Activated naive CD4-positive, alpha-beta T cell treated with anti-CD3 and anti-CD28 coated beads, Interleukin-2, amount 10 ng/mL, durations not matched to agents 7 days and 5 days (primary cell): ENCODE measurements at places on chromosomes 1 and 21.
A peak's percentile ranks its signal among the peaks of the same experiment; 100 is the strongest.

- DNase-seq, result no peak
Observed at GRCh38 chr1:219553934-219554502, 58.9 kb downstream of the ZC3H11B start.

GRCh38 chr1:45405636-45406035 lies 65.4 kb upstream of the MUTYH start:
- no peak for DNase-seq

DNA sequence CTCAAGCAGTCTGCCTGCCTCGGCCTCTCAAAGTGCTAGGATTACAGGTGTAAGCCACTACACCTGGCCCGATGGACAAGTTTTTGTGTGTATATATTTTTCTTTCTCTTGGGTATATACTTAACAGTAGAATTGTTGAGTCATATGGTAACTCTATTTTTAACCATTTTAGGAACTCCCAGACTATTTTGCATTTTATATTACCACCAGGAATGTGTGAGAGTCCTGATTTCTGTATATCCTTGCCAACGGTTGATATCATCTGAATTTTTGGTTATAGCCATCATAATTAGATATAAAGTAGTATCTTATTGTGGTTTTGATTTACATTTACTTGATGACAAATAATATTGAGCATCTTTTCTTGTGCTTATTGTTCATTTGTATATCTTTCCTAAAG lies 20.7 kb downstream of the FNBP1L start:
- DNase-seq, result no peak

- no peak for DNase-seq
Observed at GRCh38 chr21:35868005-35868868, 192.1 kb downstream of the SETD4 start.

- DNase-seq, result peak; percentile 69
Observed at GRCh38 chr1:47175227-47175934, 14.5 kb downstream of the PDZK1IP1 start.

GRCh38 chr1:88291611-88292354 lies 392.3 kb upstream of the PKN2 start:
- no peak for DNase-seq

- no peak for DNase-seq
Observed at GRCh38 chr1:94490556-94490955, 51.0 kb downstream of the F3 start.

DNA sequence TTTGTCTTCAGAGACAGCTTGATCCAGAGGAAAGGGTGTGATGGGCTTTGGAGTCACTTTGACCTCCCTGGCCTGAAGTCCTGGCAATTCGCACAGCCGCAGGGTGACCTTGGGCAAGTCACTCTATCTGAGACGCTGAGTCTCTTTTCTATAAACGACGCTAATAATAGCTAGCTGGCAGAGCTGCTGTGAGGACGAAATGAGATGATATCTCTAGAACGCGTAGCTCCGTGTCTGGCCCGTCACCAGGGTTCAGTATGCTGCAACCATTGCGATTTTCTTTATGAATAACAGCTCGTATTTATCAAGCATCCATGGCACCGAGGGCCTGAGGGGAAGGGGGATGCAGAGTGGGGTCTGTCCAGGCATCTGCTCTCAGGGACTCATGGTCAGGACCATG lies 58.7 kb downstream of the IGSF21 start:
- DNase-seq, result no peak

GRCh38 chr1:6861075-6861724 lies 75.9 kb downstream of the CAMTA1 start:
- no peak for DNase-seq

DNA sequence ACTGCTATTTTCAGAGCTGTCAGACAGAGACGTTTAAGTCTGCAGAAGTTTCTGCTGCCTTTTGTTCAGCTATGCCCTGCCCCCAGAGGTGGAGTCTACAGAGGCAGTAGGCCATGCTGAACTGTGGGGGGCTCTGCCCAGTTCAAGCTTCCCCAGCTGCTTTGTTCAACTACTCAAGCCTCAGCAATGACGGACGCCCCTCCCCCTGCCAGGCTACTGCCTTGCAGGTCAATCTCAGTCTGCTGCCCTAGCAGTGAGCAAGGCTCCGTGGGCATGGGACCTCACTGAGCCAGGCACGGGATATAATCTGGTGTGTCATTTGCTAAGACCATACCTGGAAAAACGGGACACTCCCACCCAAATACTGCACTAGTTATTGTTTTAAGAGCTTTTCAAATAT lies 219.7 kb downstream of the BRINP3 start:
- no peak for DNase-seq

DNA sequence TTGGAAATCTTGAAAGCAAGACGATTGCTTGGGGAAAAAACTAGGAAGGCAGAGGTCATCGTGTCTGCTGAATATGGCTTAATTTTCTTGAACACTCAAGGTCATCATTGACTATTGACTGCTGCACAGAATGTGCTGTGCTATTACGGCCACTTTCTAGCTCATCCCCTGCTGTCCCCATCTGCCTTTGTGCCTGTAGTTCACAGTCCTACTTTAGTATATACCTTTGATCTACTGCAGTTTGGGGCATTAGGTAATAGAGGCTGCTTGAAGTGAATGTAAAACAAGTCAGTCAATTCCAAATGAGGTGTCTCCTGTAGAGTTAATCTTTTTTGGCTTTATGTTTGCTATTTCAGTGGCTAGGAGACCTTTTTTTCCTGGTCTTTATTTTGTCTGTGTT lies 8.3 kb downstream of the RAB4A start:
- no peak for DNase-seq

DNA sequence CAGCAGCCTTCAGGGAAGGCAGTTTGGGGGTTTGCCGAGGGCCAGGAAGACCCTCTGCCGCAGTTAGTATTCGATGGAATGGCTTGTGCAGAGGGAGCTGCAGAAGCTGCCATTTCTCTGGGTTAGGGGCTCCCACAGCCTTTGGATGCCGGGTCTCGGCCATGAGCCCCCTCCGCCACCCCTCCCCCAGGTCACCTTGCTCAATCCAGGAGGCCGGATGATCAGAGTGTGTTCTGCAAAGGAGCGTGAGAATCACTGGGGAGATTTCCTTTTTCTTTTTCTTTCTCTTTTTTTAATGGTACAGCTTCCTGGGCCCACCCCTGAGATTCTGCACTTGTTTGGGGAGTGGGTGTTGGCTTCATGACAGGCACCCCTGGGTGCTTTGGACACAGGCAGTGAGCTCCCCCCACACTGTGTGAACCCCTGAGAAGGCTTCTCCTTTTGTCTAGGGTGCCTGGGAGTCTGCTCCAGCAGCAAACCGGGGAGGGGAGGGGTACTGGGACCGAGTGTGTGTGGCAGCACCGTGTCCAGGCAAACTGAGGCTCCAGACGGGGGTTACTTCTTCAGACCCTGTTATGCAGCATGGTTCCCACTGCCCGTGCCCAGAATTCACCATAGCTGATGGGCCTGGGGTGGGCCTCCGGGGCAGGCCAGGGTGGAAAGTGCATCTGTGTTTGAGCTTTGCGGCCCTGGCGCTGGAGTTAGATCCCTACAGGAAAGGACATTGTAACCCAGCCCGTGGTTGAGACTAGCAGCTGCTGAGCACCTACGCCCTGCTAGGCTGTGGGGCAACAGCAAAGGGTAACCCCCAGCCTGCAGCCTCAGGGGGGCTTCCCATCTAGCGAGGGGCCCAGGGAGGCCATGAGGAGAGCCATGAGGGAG lies 18.5 kb downstream of the TNFRSF1B start:
- DNase-seq, result no peak

GRCh38 chr1:167776151-167776550 lies 54.4 kb downstream of the MPZL1 start:
- DNase-seq, result no peak

DNA sequence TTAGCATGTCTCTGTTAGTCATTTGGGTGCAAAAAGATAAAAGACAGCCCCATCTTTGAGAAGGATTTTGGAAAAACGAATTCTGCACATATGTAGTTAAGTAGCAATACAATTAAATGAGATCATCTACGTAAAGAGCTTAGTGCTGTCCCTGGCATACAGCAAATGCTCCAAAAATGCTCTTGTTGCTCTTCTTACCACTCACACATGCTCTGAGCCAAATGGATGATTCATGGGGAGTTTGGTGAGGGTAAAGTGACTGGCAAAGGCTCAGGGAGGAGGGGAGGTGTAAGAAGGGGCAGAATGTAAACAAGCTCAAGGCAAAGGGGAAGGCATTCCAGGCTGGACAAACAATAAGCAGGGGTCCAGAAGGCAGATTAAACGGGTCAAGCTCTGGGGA lies 191.9 kb downstream of the AK5 start:
- DNase-seq, result no peak

- no peak for DNase-seq
Observed at GRCh38 chr1:182304218-182304617, 87.4 kb downstream of the GLUL start.

GRCh38 chr1:226958300-226958699 lies 18.2 kb downstream of the COQ8A start:
- DNase-seq, result no peak

DNA sequence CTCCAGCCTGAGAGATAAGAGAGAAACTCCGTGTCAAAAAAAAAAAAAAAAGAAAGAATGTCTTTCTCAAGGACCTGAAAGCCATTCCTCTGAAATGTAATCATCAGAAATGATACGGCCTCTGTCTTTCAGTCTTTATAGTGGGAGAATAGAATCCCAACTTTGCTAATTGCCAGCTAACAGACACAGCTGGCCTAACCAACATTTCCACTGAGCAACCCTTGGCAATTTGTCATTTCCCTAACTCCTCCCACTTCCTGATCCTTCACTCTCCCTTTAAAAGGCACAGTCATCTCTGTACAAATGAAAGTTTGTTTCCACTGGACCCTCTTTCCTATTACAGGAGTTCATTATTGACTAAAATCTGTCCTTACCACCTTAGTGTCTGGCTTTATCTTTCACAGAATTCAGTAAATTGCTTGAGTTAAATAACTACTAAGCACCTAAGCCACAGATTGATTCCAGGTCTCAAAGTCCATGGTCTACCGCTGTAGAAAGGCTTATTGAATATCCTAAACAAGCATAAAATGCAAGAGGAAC lies 4.3 kb upstream of the CBR1 start:
- DNase-seq, result no peak

DNA sequence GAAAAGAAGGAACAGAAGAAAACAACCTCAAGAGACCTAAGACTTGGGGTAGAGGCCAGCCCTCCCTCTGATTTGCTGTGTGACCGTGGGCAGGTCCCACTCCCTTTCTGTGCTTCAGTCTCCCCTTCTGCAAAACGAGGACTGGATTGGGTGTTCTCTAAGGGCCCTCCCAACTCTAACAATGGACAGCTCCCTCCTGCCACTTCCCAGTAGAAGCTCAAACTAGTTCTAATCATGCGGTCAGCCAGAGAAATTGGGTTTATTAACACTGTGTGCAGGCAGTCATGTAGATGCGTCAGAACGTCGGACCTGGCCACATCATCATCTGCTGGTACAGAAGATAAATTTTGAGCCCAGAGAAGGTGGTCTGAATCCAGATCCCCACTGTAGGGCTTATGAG lies 1.6 kb upstream of the PADI4 start:
- DNase-seq, result no peak

- DNase-seq, result no peak
Observed at GRCh38 chr1:59716832-59717231, 97.9 kb upstream of the HOOK1 start.
